ENCODE measurements at places on chromosomes 1 and 21. TPM values are rescaled to one million over a fixed set of nuclear protein-coding genes. Genes with fewer than 3 reads are reported as not detected.

DNA sequence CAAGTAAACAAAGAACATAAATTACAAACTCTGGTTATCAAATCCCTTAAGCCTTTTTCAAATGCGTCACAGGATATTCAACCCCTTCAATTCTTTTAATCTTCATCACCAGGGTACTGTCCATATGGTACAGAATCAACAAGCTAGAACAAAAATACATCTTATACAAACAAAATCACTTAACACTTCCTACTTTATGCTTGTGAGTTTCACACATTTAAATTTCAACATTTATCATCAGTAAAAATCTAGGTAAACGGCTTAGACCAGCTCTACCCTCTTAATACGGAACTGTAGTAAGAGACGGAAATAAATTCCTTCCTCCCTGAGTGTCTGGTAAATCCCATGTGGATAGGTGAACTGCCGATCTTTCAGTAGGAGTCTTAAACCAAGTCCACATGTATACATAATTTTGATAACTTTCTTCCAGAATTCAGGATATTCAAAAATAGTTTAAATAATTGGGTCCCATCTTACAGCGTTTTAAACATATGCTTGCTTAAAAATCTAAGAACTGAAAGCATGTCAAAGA is 1.0 kb downstream of the CCDC181 start:
- no peak for DNase-seq

DNA sequence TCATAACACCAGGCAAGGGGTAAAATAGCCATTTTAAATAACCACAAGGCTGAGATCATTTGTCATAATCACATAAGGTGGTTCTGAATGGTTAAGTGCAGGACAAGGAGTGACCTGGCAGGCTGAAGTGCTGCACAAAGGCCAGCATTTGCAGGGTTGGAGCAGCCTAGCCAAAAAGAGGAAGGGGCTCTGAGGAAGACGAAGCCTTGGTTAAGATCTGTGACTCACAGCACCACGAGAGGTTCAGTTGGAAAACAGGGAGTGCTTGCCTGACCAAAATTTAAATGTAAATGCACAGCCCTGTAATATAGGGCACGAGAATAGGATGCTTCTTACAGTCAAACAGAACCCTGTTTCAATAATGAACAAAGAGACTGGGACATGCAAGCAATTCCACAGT is 12.1 kb downstream of the ATP5PF start:
- DNase-seq, result no peak

DNA sequence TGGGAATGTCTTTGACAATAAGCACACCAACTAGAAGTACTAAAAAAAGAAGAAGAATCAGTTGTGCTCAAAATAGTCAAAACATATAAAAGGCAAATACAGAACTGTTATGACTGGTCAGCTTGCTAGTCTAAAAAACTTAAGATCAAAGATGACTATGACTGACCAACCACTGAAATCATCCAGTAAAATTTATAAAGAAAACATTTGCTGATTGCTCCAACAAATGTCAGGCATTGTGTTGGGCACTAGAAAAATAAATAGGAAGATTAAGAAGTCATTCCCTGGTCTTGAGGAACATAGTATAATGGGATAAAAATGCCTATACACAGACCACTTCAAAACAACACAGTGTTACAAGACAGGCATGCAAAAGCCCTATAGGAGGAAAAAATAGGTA is 9.3 kb upstream of the ANGPTL3 start:
- no peak for DNase-seq

DNA sequence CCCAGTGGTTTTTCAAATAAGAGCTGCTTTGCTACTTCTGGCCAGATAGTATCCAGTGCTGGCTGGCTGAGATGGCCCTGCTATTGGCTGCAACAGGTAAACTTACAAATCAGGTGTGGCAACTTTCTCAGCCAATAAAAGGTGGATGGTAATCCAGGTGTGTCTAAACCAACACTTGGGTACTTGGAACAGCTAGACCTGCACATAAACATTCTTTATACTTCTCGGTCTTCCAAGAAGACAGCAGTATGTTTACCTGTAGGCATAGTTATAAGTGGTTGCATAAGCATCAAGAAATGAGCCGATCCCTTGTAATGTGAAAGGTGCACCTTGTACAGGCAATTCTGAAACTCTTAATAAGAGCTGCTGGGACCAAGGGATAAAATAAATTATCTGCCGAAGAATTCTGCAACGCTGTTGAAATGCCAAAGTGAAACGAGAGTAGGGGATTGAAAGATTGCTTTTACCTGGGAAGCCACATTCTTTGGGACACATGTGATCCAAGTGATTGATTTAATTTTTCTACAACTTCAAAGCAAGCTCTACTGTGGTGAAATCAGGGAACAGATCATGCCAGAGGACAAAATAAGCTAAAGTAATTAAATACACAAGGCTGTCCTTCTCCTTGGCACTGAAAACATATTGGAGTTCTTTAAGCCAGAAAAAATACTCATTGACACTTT is at the start of gene CLDN8:
Gene CLDN8 (minus strand): TSS at position 57 of the 683 bp plus-strand sequence. CDS start 172 bp downstream, outside the sequence.
- DNase-seq, result no peak

- no peak for DNase-seq
Observed at GRCh38 chr1:29686012-29686930, 449.9 kb downstream of the PTPRU start.

- DNase-seq, result no peak
Observed at GRCh38 chr1:118104951-118105350, 80.1 kb downstream of the SPAG17 start.

GRCh38 chr1:85290826-85291225 is 14.4 kb upstream of the BCL10 start:
- DNase-seq, result no peak

DNA sequence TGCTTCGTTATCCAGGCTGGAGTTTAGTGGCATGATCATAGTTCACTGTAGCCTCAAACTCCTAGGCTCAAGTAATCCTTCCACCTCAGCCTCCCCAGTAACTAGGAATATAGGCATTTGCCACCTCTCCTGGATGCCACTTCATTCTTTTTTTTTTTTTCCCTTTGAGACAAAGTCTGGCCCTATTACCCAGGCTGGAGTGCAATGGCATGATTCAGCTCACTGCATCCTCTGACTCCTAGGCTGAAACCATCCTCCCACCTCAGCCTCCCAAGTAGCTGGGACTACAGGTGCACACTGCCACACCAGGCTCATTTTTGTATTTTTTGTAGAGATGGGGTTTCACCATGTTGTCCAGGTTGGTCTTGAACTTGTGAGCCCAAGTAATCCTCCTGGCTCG is 19.3 kb downstream of the OSBPL9 start:
- DNase-seq, result no peak

DNA sequence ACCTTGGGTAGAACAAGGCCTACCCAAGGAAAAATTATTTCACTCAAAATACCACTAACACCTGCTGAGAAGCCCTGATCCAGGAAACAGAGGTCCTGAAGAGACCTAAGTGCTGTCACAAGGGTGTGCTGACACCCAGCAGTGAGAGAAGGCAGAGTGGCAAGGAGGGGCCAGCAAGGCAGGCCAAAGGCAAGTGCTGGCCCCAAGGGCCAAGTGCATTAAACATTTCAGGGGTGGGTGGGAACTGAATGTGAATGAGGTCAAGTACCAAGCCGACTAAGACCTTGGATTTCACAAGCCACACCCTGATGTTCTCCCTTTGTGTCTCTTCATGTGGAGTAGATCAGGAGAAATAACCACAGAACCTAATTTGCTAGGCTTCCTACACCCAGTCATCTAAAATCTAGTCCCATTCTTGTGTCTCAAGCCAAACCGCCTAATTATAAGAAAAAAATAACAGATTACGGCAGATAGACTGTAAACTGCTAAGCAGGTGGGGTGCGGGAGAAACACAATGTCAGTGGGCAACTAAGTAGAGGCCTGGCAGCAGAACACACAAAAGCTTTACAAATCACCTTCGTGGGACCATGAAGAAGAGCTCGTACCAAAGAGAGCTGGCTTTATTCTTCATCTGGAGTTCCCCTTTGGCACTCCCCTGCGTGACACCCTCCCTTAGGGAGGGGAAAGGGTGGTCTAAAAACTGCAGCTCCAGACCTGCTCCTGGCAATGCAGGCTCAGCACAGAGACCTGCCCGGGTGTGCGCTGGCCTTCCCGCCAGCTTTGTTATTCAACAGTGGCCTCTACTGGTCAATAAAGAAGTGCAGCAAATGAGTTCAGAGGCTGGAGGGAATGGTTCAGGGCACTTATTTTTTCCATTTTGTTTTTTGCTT is 8.7 kb downstream of the UBE2G2 start:
- DNase-seq, result peak; percentile 27

GRCh38 chr1:50417507-50417906 is 5.7 kb downstream of the DMRTA2 start:
- no peak for DNase-seq

- peak; percentile 81 for DNase-seq
Observed at GRCh38 chr1:92804721-92805201, 19.9 kb upstream of the EVI5 start.

GRCh38 chr1:69499203-69499803 is 68.4 kb upstream of the LRRC7 start:
- DNase-seq, result no peak

DNA sequence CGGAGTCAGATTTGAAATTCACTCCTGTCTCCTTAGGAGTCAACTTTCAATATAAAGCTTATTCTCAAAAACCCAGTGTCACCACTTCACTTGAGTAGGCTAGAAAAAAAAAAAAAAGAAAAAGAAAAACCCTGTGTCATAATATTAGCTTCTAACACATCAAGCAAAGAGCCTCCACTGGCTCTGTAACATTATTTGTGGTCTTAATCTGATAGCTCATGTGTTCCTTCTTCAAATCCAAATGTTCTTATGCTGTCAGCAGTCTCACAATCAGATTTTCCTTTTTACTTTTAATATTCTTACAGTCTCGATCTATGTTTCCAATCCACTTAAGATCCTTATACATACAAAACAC is 26.1 kb upstream of the PSMG1 start:
- DNase-seq, result no peak

DNA sequence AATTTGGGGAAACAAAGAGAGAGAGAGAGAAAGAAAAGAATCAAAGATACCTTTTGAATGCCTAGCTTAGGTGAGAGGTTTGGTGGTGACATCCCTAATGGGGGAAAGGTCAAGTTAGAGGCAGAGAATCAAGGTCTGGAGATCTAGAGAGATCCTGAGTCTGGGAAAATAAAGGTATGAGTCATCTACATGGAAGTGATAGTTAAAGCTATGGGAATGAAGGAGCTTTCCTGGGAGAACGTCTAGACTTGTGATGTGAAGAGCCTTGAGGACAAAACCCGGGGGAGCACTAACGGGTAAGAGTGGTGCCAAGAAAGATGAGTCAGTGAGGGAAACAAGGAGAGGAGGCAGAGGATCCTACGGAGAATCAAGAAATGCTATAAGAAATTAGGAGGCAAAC is 110.8 kb upstream of the RUNX1 start:
- no peak for DNase-seq

GRCh38 chr1:147273409-147274336 is 31.2 kb downstream of the CHD1L start:
- peak; percentile 32 for DNase-seq

DNA sequence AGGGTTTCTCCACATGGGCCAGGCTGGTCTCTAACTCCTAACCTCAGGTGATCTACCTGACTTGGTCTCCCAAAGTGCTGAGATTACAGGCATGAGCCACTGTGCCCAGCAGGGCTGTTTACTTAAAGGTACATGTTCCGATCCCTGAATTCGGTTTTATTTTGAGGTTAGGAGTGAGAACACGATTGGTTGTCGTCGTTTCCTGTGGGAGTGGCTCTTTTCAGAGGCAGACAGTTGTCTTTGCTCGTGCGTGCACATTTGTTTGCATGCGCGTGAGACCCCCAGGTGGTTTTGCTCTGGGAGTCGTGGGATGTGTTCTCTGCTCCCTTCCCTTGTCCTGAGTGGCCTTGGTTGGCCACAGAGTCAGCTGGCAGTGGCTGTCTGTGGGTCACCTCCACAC is 60.2 kb downstream of the SKI start:
- no peak for DNase-seq

DNA sequence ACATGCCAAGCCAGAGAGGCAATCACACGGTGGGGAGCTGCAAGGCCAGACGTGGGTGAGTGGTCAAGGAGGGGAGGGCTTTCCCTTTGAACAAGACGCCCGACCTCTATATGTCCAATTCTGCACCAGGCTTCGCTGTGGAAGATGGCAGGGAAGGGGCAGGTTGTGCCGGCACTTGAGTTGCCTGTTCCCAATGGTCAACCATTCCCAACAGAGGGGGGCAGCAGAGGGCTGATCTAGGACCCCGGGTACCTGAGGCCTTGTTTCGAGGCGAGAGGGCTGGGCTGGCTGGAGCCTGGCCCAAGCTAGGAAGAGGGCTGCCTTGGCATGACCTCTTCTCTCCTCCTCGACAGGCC is 64.9 kb downstream of the TMEM53 start:
- DNase-seq, result no peak

DNA sequence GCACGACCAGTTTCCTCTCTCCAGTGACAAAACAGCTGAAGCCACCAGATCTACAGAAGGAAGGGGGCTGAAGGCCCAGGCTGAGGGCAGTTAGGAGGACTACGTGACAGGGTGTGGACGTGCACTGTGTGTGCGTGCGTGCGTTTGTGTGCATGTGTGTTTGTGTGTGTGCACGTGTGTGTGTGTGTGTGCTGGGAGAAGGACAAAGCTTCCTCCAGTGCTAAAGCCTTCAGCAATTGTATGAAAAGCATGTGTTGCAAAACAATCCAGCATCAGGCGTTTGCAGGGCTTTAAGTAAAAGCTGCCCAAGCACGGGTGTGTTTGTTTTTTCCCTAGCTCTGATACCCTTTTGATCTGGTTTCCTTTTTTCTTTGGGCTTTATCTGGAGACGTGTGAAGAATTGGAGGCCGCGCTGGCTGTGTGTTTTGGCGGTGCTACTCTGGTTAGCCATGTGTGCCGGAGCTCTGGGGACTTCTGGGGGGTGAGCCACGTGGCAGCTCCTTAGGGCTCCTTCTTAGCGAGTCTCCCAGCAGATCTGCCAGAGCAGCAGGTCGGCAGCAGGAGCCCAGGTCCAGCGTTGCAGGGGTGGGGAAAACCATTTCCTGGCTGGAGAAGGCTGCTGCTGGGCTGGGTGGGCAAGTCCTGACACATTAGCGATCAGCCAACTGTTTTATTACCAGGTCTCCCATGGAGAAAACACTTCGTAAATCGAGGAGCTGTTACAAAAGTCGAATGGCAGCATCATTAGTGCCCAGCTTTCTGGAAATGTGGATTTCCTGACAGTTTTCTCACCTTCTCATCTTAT is 73.4 kb downstream of the UCK2 start:
- DNase-seq, result no peak

Gene CNTN2
- total RNA-seq, result not detected

Gene PRRX1
- 1.2 TPM for total RNA-seq

Gene DNASE2B
- total RNA-seq, result not detected

Gene PTPRC
- 12.1 TPM for total RNA-seq

Gene OSCP1
- total RNA-seq, result 10.5 TPM

Gene ZZZ3
- total RNA-seq, result 30.9 TPM

Gene TRIM17
- not detected for total RNA-seq

Gene NKAIN1
- total RNA-seq, result 0.43 TPM

Gene TACSTD2
- not detected for total RNA-seq

Gene CHRNB2
- total RNA-seq, result not detected

Gene RPS6KA1
- total RNA-seq, result 10.1 TPM

Gene RGS1
- total RNA-seq, result not detected

Gene LRRN2
- 3.4 TPM for total RNA-seq

All from MG63 (cell line).